ENCODE measurements at places on chromosomes 12 and 14.

- DNase-seq: no peak
Observed at GRCh38 chr12:64810831-64811230, 13.6 kb upstream of the TBC1D30 start.

DNA sequence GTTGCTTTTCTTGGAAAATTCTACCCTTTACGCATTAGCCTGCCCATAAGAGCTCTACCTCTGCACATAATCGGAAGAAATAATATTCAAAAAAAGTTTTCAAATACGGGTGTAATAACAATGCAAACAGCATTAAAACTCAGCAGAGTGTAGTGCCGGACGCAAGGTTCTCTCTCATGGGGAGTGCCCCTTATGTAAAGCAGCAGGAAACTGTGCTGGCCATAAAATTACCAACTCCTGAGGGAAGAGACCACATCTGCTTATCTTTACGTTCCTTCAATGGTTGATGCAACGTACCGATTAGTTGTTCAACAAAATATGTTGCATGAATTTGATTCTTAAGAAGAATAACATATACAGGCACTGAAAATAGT is 118.7 kb upstream of the TMCC3 start:
- DNase-seq: no peak

GRCh38 chr12:27498149-27498548 is 25.9 kb upstream of the PPFIBP1 start:
- no peak for DNase-seq

GRCh38 chr12:131235871-131236271 is 282.2 kb downstream of the ADGRD1 start:
- no peak for DNase-seq

- no peak for DNase-seq
Observed at GRCh38 chr12:83318386-83319098, 631.8 kb downstream of the TMTC2 start.

GRCh38 chr12:49014547-49014946 is 4.0 kb downstream of the PRKAG1 start:
- no peak for DNase-seq

DNA sequence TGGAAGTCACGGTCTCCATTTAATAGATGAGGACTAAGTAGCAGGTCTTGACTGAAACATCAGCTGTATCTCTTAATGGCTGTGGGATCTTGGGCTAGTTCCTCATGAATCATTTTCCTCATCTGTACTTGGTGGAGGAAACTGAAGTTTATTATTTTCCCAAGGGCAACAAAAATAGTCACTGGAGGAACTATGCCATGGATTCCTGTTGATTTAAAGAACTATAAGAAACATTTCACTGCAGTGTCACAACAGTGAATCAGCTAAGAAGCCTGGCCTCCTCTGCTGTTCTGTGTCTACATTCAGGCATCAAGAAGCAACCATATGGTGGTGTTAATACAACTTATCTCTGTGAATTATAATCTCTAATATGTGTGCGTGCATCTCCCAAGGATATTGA is 200.5 kb downstream of the STXBP6 start:
- no peak for DNase-seq

DNA sequence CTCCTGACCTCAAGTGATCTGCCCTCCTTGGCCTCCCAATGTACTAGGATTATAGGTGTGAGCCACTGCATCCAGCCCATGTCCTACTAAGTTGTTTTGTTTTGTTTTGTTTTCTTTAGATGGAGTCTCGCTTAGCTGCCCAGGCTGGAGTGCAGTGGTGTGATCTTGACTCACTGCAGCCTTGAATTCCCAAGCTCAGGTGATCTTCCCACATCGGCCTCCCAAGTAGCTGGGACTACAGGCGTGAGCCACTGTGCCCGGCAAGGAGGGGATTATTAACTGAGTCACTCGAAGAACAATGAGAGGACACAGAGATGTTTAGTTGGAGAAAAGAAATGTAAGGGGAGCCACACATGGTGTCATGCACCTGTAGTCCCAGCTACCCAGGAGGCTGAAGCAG is 18.0 kb upstream of the ERBB3 start:
- DNase-seq: no peak

DNA sequence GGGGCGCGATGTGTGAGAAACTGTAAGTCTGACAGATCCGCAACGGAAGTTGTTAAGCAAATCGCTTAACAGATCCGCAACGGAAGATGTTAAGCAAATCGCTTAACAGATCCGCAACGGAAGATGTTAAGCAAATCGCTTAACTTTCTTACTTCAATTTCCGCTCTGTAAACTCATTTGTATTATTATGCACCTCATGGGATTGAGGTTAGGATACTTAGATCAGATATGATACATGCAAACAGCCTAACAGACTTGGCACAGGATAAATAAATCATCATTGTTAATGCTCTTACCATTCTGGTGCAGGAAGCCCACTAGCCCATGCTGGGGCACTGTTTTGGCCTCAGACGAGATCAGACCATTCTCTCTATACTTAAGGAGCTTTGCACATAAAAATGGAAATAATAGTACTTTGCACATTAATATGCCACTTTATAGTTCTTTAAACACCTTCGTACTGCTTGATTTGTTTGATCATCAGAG is 399 bp downstream of the NCAPD2 start:
- DNase-seq: no peak

- DNase-seq: no peak
Observed at GRCh38 chr12:82893896-82894295, 207.2 kb downstream of the TMTC2 start.
